Stimulated activated CD4-positive, alpha-beta T cell treated with anti-CD3 and anti-CD28 coated beads, Interleukin-4, amount 100 ng/mL, for 4 hours (primary cell): ENCODE measurements at places on chromosomes 5 and 9.

GRCh38 chr5:130151239-130151638 lies 247.0 kb downstream of the CHSY3 start:
- DNase-seq = no peak

DNA sequence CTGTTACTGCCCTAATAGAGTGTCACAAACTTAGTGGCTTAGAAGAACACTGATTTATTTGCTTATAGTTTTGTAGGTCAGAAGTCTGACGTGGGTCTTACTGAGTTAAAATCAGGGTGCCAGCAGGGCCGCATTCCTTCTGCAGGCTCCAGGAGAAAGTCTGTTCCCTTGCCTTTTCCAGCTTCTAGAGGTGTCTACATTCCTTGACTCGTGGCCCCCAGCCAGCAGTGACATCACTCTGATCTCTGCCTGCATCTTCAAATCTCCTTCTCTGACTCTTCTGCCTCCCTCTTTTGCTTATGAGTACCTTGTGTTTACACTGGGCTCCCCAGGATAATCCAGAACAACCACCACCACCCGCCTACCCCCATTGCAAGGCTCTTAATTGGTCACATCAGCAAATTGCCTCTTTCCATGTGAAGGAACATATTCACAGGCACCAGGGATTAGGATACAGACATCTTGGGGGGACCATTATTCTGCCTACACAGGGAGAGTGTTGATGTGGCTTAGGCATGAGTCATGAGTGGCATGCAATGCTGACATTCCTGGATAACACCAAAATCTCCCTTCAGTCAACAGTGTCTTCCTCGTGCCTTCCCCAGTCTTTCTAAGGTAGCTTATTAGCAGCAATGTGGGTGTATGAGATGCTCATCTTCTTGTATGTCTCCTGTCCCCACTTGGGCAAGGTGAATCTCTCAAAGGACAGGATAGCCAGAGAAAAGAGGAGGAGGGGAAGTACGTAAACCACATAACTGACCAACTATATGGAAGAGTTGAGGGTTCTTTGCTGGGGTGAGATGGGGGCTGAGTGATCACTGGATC lies 24.4 kb downstream of the CYFIP2 start:
- DNase-seq = no peak

DNA sequence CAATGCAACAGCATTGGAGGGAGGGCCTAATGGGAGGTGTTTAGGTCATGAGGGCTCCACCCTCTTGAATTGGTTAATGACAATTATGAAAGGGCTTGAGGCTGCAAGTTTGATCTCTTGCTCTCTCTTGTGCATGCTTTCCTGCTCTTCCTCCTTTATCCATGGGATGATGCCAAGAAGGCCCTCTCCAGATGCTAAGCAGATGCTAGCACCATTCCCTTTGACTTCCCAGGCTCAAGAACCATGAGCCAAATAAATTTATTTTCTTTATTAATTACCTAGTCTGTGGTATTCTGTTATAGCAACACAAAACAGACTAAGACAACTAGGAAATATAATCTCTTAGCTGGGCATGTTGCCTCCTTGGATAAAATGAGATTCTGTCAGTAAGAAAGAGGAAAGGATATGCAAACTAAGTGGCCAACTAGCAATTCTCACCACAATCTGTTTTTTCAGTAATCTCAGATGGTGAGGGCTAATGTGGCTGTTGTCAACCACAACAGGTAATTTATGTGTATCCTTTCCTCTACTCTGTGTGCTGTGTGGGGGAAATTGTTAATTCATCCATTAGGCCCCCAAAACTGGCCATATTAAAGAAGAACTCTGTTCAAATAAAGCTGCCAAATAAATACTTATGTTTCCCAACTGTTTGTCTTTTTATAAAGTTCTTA lies 269.1 kb upstream of the CD180 start:
- no peak for DNase-seq

GRCh38 chr5:159887050-159887449 lies 29.2 kb upstream of the ADRA1B start:
- no peak for DNase-seq

GRCh38 chr9:116075191-116075590 lies 78.4 kb upstream of the PAPPA start:
- DNase-seq = no peak

DNA sequence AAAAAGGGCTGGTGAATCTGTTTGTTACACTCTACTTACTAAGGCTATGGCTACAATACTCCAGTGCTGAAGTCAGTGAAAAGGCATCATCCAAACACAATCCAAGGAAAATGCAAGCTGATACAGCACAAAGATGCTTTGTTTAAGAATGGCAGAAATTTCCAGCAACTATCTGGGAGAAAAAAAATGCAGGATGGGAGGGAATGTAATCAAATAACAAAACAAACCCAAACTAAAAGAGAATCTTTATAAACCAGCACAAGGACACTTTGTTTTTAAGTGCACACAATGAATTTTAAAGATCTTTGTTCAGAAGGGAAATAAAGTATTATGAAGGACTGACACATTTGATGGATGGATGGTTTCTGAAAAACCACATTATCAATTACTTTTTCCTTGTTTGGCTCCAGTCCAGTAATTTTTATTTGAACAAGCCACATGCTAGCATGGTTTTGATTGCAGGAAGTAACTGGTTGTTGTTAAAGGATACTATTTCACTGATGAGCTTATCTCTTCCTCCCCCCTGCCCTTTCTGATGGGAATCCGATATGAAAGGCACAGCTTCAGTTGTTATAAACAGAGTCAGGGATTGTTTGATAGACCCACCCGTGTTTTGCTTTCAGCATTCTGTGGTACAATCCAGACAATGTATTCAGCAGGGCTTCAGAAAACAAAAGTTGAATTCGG lies 12.1 kb upstream of the TLE4 start:
- no peak for DNase-seq

GRCh38 chr5:5182508-5183188 lies 42.5 kb downstream of the ADAMTS16 start:
- no peak for DNase-seq

GRCh38 chr5:39469777-39470415 lies 45.1 kb upstream of the DAB2 start:
- no peak for DNase-seq

- DNase-seq = no peak
Measured at GRCh38 chr5:45295231-45295630, 400.9 kb downstream of the HCN1 start.

- no peak for DNase-seq
Measured at GRCh38 chr9:122226142-122226757, 2.5 kb downstream of the LHX6 start.

DNA sequence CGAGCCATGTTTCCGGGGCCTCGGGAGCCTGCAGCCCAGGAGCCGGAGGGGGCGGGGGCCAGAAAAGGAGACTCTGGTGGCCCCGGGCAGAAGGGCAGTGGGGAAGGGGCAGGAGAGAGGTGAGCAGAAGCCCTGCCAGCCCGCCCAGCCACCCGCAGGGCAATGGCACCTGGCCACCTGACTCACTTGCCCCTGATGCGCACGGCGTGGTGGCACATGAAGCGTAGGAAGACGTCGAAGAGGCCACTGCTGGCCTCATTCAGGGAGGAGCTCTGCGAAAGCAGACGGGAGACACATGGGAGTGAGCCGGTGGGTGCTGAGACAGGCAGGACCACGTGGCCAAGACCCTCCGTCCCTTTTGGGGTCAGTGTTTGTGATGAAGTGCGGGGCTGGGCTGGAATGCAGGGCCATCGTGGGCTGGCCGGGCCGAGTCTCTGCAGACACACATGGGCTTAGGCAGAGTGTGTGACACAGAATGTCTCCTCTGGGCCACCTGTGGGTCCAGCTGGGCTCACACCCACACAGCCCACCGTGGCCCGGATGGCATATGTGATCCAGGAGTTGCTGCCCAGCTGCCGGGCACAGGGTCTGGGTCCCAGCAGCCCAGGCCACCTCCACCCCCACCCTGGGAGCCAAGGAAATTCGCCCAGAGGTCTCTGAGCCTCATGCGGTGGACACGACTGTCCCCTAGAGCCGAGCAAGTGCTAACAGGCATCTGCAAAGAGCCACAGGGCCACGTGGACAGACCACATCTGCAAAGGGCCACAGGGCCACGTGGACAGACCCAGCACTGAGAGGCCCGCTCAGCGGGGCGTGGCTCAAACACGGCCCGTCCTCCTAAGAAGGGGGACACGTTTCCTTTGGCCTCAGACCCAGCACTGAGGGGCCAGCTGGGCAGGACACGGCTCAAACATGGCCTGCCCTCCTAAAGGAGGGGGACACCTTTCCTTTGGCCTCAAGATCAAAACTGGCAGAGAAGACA lies 23.6 kb downstream of the TERT start:
- DNase-seq = no peak

DNA sequence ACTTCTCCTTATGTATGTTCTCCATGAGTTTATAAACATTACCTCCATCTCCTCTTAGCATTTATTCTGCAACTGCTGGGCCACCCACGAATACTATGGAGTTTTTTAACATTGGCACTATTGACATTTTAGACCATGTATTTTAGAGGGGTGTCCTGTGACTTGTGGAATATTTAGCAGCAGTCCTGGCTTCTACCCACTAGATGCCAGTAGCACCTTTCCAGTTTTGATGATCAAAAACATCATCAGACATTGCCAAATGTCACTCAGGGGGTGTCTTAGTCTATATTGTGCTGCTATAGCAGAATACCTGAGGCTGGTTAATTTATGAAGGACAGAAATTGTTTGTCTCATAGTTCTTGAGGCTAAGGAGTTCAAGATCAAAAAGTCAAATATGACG lies 187.5 kb upstream of the RORB start:
- no peak for DNase-seq

GRCh38 chr9:87878989-87879511 lies 3.6 kb upstream of the SPATA31E1 start:
- no peak for DNase-seq

DNA sequence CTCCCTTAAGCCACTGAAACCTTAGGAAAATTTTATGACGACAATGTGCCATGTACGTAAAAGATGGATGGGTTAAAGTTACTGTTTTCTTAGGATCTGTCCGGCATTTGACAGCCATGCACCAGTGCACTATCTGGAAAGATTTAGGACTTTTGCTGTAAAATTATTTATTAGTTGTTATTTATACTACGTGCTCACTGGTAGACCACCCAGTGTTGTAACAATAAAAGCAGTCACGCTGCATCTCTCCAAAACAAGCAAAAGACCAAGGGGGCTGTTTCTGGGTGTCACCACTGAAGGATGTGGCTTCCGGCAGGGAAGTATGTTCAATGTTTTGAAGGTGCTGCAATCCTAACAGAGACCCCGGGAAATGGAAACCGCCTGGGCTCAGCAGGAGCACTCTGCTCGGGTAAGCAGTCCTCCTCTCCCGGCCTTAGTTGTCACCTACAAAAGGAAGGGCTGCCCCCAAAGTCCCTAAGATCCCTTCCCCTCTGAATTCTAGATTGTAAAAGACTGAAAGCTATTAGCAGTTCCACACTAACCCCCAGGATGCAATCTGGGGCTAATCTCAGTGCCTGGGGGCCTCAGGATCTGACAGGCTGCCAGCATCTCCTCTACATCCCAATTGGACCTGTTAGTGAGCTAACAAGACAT lies 38.6 kb downstream of the SAXO1 start:
- no peak for DNase-seq

GRCh38 chr9:22683700-22684075 lies 237.1 kb downstream of the DMRTA1 start:
- no peak for DNase-seq

DNA sequence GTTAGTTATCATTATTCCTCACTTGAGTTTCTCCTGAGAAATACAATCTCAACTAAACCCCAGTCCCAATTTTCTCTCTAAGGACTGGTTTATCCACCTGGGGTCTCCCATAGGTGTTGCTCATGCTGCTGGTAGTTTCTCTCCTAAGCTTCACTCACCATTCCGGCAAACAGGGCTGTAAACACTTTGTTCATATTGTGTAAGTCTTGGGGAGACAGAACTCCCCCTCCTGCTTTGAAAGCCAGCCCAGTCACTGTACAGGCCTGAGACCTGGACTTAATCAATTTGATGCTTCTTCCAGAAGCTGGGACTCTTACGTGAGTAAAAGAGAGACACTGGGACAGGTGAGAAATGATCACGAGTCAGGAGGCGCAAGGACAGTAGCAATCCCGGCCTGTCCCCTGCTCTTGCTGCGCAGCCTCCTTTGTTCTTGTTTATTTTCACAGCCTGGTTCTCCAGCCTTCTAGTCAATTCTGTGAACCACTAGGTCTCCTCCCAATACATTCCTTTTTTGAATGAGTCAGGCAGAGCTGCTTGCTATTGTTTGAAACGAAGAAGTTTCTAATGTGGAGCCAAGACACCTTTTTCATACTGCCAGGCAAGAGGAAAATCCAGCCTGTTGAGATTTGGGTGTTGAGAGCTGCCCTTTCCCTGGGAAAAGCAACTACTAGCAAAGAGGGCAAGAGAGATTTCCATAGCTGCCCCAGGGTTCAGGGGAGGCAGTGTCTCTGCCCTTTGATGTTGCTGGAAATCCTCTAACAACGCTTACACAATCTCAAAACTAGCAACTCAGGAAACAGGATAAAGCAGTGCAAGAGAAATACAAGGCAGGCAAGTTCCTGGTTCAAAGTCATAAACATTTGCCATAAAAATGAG lies 9.2 kb upstream of the SHROOM1 start:
- DNase-seq = no peak

- DNase-seq = no peak
Measured at GRCh38 chr5:38187532-38187931, 70.8 kb upstream of the EGFLAM start.
